ENCODE measurements at places on chromosomes 12 and 14.

DNA sequence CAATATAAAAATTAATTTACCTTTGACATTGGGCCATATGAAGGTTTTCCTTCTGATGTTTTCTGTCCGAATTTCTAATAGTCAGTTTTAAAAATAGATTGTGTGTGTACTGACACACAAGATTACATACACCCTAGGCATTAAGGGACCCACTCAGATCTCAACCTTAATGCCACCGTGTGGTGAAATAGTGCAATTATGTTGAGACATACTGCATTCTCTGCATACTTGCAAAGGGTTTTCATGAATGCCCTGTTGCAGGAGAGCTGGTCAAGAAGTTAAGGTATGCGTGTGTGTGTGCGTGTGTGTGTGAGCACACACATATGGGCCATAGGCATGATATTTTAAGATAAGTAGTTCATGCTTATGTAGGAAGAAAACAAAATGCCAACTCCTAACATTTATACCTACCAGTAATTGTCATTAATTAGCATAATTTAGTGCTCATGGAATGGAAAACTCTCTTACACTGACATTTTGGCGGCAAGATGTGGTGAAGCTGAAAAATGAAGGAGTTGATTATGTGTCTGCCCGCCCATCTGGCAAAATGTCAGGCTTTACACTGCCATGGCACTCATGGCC is 58.8 kb downstream of the PIK3C2G start:
- DNase-seq, result peak; percentile 46

DNA sequence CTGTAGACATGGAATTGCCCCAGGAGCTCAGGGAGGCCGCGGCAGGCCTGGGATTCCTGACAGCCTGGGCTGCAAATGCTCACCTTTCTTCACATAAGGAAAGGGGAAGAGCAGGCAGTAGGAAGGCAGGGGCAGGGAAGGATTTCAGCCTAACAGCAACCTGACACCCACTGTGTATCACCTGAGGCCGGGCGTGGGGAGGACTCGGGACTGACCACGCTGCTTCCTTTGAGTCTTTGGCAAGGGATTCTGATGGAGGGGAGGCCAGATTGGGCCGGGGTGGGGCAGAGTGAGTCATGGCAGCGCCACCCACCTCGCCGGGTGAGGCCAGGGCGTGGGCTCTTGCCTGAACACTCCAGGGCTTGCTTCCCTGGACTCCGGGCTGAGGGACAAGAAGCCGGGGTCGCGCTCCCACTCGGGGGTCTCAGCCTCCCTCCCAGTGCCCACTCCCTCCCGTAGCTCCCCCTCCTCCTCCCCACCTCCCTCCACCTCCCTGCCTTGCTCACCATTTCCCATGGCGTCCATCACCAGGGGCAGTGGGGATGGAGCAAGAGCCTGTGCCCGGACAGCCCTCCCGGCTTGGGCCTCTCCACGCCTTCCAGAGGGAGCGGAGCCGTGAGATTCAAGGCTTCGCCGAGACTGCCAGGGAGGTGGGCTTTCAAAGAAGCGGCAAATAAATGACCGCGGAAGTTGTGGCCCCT is 247.9 kb upstream of the RTL1 start:
- DNase-seq, result peak; percentile 69

- no peak for DNase-seq
Measured at GRCh38 chr14:97306760-97307246, 509.6 kb downstream of the VRK1 start.

- DNase-seq, result no peak
Measured at GRCh38 chr12:75632442-75632841, 121.0 kb upstream of the KRR1 start.

DNA sequence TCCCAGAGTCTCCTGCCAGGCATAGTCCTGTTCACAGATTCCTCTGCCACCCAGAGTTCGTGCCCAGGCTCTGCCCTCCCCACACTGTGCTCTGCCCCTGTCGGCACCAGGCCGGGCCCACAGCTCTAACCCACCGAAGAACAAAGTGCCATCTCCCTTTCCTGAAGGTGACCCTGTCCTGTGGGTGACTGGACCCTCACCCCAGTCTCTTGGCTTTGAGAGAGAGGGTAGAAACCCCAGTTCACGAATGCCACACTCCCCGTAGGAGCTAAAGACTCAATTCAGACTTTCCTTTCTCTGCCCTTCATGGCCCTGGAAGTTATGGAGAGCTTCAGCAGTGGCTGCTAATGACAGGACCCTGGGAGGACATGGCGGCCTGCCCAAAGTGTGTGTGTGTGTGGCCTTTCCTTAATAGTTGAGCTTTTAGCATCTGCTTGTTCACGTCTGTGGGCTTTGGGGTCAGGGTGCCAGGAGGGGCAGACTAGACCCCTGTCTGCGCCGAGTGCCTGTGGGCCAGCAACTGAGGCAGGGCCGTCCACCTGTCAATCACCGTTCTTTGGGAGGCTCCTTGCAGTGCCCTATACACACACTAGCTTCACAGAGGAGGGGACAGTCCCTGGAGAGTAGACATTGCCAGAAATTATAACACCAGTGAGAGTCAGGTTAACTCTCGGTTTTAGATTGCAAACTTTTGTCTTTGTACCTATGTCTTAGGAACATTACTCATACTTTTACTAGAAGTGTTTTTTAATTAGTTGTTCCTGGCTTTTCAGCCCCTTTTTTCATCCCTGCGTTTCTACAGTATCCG is 84.6 kb upstream of the DYNC1H1 start:
- no peak for DNase-seq

DNA sequence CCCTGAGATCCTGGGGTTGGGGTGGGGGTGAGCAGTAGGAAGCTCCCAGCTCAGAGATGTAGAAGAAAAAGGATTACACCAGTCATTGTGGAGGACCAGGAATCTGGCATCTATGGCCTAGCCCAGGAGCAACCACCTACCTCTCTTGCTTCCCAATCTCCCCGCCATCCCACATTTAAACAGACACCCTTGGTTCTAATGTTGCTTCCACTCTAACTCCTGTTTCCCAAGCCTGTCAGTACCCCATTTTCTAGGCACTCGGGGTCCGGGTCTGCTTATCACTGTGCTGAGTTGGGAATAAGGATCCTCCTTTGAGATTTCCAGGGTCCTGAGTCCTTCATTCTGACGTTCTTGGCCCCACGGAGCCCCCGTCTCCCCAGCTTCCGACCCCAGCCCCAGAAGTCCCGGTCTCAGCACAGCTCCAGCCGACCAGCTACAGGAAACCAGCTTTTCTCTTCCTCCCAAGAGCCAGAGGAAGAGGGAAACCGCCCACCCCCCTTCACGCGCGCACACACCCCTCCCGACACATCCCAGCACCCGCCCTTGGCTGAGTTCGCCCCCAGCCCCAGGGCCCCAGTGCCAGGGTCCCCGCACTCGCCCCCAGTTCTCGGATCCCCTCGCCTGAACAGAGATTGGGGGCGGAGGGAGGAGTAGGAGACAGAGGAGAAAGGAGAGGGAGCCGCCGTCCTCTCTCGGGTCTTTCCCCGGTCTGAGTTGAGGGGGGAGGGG is 1.2 kb downstream of the ITGA5 start:
- no peak for DNase-seq

GRCh38 chr12:526089-526488 is 66.3 kb downstream of the B4GALNT3 start:
- no peak for DNase-seq

DNA sequence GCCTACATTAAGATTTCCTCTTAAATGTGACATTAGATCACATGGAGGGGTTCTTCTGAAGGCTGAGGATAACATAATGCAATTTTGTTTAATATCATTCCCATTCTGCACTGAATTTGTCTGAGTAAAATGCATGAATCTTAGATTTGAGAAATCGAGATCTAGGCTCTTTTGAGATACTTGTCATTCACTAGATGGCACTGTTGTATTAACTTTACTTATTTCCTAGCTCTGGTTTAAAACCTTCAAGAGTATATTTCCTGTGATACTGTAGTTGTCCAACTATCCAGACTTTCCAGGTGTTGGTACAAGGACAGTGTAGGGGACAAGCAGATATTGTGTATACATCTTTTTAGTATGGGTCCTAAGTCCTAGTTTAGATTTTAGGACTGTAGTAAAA is 91.7 kb upstream of the SEL1L start:
- DNase-seq, result peak; percentile 10

GRCh38 chr12:4899364-4899763 is 10.3 kb upstream of the KCNA1 start:
- DNase-seq, result no peak

- DNase-seq, result no peak
Measured at GRCh38 chr14:23513818-23514643, 37.5 kb downstream of the ZFHX2 start.

DNA sequence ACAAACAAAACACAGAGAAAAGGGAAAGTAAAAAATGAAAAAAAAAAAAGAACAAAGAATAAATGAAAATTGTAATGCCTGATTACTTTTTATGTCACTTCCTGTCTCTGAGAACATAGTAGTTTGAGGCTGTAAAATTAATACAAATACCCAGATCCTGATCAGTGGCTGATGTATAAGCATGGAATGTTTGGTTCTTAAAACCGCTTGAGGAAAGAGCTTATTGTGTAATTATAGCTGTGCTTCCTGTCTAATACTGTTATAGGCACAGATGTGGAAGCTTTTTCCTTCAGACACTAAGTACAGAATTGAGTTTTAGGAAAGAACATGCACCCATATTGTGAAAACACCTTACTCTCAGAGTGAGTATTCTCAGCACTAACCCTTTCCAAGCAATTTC is 86.9 kb downstream of the AVPR1A start:
- peak; percentile 5 for DNase-seq

DNA sequence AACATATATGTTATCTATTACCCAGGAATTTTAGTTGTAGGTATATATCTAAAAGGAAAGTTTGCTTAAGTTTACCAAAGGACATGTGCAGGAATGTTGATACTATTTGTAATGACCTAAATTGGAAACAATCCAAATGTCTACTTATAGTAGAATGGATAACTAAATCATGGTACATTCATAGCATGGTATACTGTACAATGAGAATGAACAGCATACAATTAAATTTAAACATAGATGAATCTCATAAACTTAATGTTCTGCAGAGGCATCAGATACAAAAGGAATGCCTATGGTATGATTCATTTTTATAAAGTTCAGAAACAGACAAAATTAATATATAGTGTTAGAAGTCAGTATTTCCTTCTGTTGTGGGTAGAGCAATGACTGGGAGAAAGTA is 135.4 kb downstream of the GPHN start:
- no peak for DNase-seq

- peak; percentile 32 for DNase-seq
Measured at GRCh38 chr12:92608151-92609091, 94.4 kb upstream of the PLEKHG7 start.

DNA sequence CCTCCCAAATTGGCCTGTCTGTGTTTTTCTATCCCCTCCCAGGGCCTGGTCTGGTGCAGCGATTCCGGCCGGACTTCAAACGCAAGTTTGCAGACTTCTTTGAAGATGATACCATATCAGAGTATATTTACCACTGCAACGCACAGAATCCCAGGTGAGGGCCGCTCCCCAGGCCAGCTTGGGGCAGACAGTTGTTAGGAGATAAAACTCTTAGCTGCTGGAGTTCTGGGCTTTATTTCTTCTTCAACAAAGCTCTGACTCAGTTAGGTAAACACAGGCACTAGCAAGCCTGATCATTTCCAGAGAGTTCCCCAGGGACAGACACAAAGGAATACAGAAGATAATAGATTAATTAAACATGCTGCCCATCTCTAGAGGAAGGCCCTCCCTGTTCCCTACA is 8.3 kb downstream of the ABHD4 start:
- DNase-seq, result no peak

GRCh38 chr14:44988694-44989093 is 26.7 kb downstream of the TOGARAM1 start:
- no peak for DNase-seq

- no peak for DNase-seq
Measured at GRCh38 chr12:53048780-53049401, 974 bp upstream of the TNS2 start.

DNA sequence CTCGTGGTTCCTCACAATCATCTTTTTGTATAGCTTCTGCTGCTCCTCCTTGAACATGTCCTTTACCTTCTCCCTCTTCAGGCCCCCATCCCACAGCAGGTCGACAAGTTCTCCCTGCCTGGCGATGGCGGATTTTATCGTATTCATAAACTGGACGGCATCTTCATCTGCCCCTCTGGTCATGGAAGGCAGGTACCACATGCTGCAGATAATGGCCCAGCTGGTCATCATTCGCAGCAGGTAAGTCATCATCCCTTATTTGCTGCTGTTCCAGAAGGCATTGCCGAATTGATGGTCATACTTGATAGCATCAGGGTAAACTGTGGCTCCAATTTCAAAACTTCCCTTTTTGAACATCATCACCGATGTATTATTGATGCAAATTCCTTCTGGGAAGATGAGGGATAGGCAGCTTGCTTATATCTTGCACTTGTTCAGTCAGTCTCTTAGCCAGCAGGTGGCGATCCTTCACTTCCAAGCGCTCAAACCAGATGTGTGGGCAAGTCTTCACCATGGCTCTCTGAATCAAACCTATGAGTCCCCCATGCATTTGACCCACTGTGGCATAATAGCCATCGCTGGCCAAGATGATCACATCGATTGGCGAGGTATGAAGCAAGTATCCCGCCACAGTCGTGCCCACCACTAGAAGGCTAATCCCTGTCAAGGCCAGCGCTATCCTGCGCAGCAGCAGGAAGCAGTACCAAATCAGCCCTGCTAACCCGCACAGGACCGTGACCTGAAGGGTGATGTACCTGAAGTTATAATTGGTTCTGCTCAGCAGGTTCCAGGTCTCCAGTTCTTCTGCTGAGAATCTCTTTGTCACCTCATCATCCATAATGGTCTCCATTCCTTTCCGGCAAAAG is 381.5 kb upstream of the STXBP6 start:
- DNase-seq, result no peak

DNA sequence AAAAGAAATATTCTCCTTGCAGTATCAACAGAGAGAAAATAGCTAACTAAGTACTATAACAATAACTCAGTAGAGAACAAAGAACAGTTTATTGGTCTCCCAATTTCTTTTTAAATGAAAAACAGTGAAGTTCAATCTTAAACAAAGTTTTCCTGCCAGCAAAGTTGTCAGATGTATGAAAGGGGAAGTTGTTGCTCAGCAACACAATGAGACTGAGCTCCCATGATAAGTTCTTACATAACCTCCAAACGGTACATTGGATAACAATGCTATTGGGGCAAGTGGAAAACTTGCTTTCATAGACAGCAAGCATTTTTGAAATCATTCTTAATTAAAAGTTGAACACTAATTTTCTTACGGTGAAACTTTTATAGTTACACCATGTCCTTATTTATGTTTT is 94.9 kb downstream of the ALG10B start:
- no peak for DNase-seq

- DNase-seq, result peak; percentile 50
Measured at GRCh38 chr14:74038020-74038859, 19.1 kb downstream of the BBOF1 start.

GRCh38 chr14:33631441-33631840 is 319.4 kb downstream of the EGLN3 start:
- DNase-seq, result no peak

- no peak for DNase-seq
Measured at GRCh38 chr14:65957631-65958205, 528.5 kb upstream of the CCDC196 start.

GRCh38 chr14:81618695-81619094 is 85.0 kb upstream of the SEL1L start:
- no peak for DNase-seq

Measured in RWPE1 (cell line).